ENCODE measurements at places on chromosomes 1 and 21. TPM values are rescaled to one million over a fixed set of nuclear protein-coding genes. Genes with fewer than 3 reads are reported as not detected.

Gene EPHB2
- polyA plus RNA-seq: 2.0 TPM

Gene CADM3
- polyA plus RNA-seq: 0.14 TPM

Gene ATP6V1G3
- 2.9 TPM for polyA plus RNA-seq

Gene KDF1
- polyA plus RNA-seq: not detected

Gene TRABD2B
- polyA plus RNA-seq: not detected

Gene FCAMR
- not detected for polyA plus RNA-seq

Gene C1orf122
- 108 TPM for polyA plus RNA-seq

Gene SSBP3
- polyA plus RNA-seq: 6.2 TPM

Gene FAM72A
- 4.3 TPM for polyA plus RNA-seq

Gene FMO2
- not detected for polyA plus RNA-seq

Gene SLC1A7
- polyA plus RNA-seq: 0.76 TPM

Gene NTNG1
- 17.4 TPM for polyA plus RNA-seq

Gene IGSF9
- 0.13 TPM for polyA plus RNA-seq

Gene ANGPTL3
- polyA plus RNA-seq: not detected

Gene GJA9
- polyA plus RNA-seq: not detected

Gene F5
- not detected for polyA plus RNA-seq

Gene NGF
- 55.0 TPM for polyA plus RNA-seq

Gene PLA2G2D
- not detected for polyA plus RNA-seq

Gene NHLH2
- polyA plus RNA-seq: not detected

Gene FCRLB
- 10.1 TPM for polyA plus RNA-seq

Gene SRM
- 152 TPM for polyA plus RNA-seq

Gene HES3
- polyA plus RNA-seq: not detected

Gene GNG12
- polyA plus RNA-seq: 265 TPM

Gene TRIM17
- 0.26 TPM for polyA plus RNA-seq

Gene KCND3
- polyA plus RNA-seq: 0.08 TPM

Gene ADAMTS1
- polyA plus RNA-seq: 214 TPM

Gene TMIGD3
- polyA plus RNA-seq: not detected

Gene RORC
- not detected for polyA plus RNA-seq

Gene GUCA2B
- polyA plus RNA-seq: not detected

Gene ZNF648
- not detected for polyA plus RNA-seq

Gene FGR
- not detected for polyA plus RNA-seq

All from GM23248 (cell line).